Activated CD4-positive, CD25-positive, alpha-beta regulatory T cell treated with anti-CD3 and anti-CD28 coated beads, Interleukin-2, amount 50 U/mL, for 24 hours (primary cell): ENCODE measurements at places on chromosomes 12 and 14.
A peak's percentile ranks its signal among the peaks of the same experiment; 100 is the strongest.

DNA sequence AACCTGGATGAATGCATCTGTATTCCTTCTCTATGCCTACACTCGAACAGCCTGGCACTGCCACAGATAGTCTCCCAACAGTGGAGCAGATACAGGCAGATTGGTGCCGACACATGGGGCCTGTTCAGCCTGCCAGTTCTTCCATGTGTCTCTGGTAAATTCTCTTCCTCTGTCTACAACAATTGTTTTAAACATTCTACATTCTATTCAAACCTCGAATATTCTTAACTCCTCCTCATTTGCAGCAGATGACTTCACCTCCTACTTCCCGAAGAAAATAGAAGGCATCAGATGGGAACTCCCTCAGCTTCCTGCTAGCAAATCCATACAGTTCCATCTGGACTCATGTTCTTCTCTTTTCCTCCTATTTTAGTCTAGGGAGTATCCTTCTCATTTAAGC is 43.1 kb upstream of the OTOGL start:
- no peak for ATAC-seq

- ATAC-seq: no peak
These were observed 38.3 kb downstream of the GYS2 start for GRCh38 chr12:21566223-21566906.

DNA sequence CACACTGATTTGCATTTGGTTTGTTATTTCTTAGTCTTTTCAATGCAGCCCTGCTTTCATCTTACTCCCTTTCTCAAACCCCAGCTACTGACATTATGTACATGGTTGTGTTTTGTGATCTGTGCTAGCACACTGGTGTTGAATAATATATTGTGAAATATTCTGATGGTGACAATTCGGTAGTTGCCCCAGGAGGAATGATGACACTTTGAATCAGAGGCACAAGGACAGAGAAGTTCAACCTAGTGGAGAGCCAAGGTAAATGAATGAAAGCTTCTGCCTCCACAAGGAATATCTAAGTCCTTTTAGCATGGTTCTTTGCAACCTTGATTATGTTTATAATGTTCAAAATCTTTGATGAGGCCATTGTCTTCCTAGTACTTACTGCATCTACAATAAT is 159.9 kb downstream of the PDE3A start:
- no peak for ATAC-seq

DNA sequence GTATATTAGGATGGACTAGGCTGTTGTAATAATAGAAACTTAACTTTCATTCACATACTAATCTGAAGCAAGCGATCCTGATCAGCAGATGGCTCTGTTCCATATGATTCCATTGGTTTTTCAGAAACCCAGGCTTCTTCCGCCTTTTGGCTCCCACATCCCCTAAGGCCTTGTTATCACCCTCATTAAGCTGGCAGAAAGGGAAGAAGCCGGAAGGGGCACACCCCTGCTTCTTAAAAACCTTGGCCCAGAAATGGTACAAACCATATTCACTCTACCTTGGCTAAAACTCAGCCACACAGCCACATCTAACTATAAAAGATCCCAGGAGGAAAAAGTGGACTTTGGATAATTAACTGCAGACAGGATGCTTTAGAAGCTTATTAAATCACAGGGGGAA is 329.2 kb downstream of the PCNX1 start:
- ATAC-seq: no peak

DNA sequence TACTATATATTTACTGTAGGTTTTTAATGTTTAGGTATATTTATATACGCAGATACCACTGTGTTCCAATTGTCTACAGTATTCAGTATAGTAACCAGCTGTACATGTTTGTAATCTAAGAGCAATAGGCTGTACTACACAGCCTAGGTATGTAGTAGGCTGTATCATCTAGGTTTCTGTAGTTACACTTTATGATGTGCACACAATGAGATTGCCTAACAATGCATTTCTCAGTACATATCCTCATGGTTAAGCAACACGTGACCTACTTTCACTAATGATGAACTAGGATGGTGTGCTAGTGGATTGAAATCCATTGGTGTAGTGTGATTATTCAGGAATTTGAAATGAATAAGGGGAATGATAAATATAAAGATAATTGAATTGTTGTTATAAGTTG is 77.7 kb downstream of the ETNK1 start:
- ATAC-seq: no peak

GRCh38 chr12:75414671-75415070 is 23.8 kb downstream of the GLIPR1L2 start:
- ATAC-seq: no peak

DNA sequence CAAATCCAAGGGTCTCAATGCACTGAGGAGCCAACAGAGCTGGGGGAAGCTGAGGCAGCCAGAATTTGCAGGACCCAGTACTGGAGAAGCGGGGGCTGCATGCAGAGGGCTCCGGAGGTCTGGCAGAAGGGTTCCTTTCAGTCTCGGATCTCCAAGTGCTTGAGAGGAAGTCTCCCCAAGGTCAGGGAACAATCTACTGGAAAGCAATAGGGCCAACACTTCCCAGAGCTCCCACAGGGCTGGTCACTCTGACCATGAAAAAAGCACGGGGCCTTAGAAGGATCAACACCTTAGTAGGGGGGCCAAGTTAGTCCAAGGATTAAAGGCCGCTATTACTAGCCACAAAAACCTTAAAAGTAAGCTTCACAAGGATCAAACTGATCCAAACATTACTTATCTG is 31.7 kb downstream of the SPPL3 start:
- no peak for ATAC-seq

DNA sequence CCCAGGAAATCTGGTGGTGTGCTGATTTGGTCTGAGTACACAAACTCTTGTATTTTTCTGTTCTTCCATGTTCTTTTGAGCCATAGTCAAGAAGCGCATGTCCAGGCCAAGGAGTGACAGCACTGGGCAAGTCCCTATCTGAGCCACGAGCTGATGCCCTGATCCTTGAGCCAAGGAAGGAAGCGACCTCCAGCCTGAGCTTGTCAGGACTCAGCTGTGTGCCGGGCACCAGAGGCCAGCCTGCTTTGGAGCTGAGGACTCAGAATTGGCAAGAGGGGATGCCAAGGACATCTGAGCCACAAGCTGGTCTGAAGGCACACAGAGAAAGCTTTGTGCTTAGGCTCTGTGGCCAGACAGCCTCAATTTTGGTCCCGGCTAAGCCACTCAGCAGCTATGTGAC is 52.6 kb downstream of the GALNT16 start:
- no peak for ATAC-seq

GRCh38 chr12:132489078-132489601 is 811 bp upstream of the FBRSL1 start:
- peak; percentile 39 for ATAC-seq

DNA sequence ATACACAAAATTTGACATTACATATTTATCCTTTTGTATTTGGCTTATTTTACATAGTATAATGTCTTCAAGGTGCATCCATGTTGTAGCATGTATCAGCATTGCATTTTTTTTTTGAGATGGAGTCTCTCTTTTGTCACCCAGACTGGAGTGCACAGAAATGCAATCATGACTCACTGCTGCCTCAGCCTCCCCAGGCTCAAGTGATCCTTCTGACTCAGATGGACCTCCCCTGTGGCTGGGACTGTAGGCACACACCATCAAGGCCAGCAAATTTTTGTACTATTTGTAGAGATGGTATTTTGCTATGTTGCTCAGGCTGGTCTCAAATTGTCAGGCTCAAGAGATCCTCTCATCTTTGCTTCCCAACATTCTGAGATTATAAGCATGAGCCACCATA is 214.4 kb upstream of the ALG10B start:
- no peak for ATAC-seq

- ATAC-seq: no peak
These were observed 47.5 kb downstream of the ACTN1 start for GRCh38 chr14:68931474-68932051.

- ATAC-seq: no peak
These were observed 34.6 kb downstream of the LMNTD1 start for GRCh38 chr12:25518512-25518911.

DNA sequence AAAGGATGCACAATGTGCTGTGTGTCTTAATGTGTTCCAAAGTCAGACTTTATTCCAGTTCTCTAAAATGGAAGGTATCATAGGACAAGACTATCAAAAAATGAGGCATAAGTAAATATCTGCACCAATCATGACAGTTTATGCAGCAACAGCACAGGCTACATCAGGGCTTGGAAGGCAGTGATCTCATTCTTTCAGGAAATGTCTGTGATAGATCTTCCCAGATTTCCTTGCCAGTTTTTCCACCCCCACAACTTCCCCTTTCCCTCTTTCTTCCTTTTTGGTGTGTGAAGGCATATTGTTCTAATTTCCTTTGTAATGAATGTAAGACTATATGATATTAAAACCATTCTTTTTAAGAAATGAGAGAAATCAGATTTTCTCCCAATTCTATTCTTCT is 326.7 kb downstream of the ATP23 start:
- no peak for ATAC-seq

- ATAC-seq: no peak
These were observed at the start of gene MFAP5 for GRCh38 chr12:8662593-8662992. Gene MFAP5 (minus strand): TSS chr12:8662826. CDS start chr12:8662104, 722 bp downstream.

DNA sequence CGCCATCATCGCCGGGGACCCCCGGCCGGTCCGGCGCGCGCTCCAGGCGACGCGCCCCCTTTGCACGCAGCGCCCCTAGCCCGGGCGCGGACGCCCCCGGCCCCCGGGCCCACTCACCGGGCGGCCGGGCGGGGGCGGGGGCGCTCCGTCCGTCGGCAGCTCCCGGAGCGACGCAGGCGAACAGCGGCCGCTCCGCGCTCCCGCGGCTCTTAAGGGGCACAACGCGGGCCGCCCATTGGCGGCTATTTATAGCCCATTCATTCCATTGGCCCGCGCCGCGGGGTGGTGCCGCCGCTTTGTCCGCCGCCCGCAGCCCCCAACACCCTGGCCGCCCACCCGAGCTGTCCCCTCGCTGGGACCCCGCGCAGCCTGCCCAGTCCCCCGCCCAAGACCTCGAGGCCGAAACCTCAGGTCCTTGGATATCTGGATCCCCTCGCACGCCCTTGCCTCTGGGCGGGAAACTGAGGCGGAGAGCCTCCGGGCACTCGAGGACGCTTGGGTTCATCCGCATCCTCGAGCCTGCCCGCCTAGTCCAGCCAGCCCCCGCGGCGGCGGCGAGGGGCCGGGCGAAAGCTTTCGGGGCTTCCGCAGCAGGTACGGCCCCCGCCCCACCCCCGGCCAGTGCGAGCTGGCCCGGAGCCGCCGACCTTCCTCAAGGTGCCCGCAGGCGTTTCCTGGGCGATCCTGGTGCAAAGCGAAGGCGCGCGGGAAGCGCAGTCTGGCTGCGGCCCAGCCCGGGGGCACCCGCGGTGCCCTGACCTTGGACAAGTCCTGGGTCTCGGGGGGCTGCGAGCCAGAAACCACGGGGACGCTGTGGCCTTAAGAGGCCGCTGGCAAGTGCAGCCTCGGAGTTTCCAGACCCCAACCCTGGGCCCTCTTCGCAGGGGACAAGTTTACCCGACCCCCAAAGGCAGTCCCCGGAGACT is at the start of gene CKB:
TSS of gene CKB (minus strand) at position 182 of the 926 bp plus-strand sequence. CDS start 337 bp downstream, outside the sequence.
- ATAC-seq: no peak

DNA sequence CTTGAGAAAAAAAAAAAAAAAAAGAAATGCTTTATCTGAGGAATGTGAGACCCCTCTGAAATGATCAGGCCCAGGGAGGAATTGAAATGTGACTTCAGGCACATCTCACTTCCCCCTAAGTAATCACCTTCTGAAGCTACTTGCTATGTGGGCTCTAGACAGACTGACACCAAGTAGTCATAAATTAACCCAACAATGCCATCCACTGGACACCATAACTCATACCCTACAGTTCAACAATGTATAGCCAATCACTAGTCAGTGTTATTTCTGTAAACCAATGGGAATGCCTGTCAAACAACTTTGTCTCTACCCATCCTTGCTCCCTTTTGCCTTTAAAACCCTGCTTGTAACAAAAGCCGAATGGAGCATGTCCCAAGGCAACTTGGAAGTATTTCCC is 182.7 kb upstream of the TMPO start:
- ATAC-seq: no peak

DNA sequence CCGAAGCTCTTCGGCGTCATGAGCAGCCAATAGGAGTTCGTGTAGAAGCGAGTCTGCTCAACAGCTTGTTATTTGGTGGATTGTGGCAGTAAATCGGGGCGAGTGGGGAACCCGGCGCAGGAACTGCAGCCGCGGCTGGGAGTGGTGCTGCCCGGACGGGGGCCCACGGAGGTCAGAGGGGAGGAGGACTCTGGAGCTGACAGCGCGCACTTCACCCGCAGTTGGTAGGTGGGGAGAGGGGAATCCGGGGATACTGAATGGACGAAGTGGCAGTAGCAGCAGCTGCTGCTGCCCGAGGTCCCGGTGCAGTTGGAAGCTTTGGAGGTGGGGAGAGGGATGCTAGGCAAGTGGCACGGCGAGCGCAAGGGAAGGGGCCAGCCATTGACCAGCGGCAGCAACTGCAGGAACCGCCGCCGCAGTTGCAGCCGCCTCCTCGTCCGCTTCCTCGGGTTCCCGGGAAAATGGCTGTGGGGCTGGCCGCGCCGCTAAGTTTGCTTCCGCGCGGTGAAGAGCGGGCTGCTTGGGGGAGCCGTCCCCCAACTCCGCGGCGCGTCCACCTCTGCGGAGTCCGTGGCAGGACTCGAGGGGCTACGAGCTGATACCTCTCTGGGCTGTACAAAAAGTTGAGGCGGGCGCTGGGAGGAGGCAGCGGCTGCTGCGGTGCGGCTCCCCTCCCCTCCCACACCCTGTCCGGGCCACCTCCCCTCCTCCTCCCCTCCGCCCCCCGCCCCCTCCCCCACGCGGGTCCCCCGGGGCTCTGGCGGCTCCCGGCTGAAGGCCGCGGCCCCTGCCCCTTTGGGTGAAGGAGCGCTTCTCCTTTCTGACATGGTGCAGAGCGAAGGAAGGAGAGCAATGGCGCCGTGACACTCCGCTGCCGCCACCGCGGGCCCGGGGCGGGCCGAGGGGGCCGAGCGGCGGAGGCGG is at the start of gene ARID4A:
TSS of gene ARID4A (plus strand) at position 79 of the 924 bp plus-strand sequence. CDS start 1,300 bp downstream, outside the sequence.
- ATAC-seq: no peak

GRCh38 chr14:35986219-35986573 is 160.1 kb downstream of the BRMS1L start:
- ATAC-seq: no peak

DNA sequence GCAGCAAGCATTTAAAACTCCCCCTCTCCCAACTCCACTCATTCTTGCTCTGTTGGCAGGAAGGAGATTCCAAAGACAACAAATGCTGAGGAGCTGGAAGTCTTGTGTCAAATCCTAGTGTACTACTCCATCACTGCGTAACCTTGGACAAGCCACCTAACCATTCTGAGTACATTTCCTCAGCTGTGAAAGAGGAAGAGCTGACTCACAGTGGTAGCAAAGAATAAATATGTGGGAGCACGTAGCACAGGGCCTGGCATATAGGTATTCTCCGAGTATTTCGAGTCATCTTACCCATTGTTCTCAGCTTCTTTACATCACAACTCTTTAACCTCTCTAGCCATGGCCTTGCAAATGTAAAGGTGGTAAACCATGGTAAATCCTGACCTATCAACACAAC is 28.7 kb downstream of the EGLN3 start:
- ATAC-seq: no peak

GRCh38 chr12:112887550-112887949 is 19.2 kb upstream of the OAS1 start:
- ATAC-seq: no peak
